ENCODE measurements at places on chromosomes 12 and 14. TPM values are rescaled to one million over a fixed set of nuclear protein-coding genes. Genes with fewer than 3 reads are reported as not detected.

TAS2R46 gene
- total RNA-seq: 0.96 TPM

- no peak for DNase-seq
Measured at GRCh38 chr14:20377171-20377570, 33.7 kb downstream of the PARP2 start.

SMIM41 gene
- total RNA-seq: 0.18 TPM

DNA sequence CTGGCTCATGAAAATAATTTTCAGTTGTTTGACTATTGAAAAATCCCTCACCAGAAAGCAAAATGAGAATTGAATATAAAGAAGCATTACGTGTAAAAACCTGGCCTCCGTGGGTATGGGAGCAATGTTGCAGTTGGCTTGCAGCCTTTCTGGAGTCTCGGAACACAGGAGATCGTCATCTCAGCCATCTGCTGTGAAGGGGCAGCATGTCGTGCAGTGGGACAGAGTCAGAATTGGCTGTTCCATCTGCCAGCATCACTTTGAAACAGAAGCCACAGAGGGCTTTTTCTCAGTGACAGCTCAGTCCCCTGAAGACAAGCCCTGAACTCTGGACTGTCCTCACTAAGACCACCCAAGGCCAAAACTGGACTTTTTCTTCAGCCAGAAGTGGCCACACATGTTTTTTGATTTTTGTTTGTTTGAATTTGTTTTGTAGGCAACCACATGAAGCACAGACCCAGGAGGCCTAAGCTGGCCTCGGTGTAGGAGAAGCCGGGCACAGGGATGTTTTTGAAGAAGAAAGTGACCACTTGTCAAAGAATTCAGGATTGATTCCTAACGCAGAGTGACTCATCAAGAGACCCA is 170.8 kb upstream of the DYRK2 start:
- no peak for DNase-seq

DNA sequence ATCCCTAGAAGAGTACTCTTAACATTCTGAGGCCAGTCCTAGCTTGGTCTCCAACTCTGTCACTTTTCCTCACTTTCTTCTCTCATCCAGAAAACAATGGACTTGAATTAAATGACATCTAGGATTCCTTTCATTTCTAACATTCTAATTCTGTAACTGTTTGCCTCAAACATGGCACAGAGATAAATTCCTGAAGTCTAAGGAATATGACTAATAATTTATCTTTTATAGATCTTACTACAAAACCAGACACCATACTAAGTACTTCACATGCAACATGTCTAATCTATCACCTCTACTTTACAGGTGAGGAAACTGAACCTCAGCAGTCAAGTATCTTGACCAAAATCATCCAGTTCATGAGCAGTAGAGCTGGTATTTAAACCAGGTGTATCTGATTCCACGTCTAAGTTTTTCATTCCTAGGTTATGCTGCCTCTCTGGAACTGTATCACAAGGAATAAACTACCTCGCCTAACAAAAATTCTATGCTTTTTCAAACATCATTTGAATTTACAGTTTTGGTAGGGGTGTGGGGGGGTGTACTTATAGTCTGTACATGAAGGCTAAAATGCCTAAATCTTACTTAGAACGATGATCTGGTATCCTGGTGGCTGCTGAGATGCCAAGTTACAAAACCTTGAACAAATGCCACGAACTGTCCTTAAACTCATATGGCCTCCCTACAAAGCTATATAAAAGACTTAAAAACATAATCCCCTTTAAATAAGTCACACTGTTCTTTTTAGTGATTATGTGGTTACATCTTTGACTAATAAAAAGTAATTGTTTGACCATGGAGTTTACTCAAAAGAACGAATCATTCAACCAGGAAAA is 41.6 kb downstream of the ATXN2 start:
- peak; percentile 69 for DNase-seq
